Activated CD8-positive, alpha-beta memory T cell treated with anti-CD3 and anti-CD28 coated beads for 24 hours (primary cell): ENCODE measurements at places on chromosomes 16 and 17.
A peak's percentile ranks its signal among the peaks of the same experiment; 100 is the strongest.

DNA sequence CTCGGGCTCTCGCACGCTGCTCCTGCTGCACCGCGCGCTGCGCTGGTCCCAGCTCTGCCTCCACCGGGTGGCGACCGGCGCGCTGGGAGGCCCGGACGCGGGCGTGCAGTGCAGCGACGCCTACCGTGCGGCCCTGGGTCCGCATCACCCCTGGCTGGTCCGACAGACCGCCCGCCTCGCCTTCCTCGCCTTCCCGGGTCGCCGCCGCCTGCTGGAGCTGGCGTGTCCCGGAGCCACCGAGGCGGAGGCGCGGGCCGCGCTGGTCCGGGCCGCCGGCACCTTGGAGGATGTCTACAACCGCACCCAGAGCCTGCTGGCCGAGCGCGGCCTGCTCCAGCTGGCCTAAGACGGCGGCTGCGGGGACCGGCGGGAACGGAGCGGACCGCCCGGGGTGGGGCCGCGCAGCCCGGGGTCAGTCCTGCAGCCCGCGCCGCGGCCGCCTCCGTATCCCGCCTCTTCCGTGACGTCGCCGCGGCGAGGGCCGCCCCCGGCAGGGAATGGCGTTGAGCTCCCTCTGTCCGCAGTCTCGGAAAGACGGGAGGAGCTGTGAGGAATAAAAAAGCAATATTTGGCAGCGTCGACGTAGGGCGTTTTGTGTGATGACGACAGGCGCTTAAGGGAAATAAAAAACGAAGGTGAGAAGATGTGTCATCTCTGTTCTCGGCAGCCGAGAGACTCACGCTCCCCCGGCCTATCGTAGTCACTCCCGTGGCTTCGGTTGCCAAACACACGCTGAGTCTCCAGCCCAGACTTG, 1.4 kb downstream of the GLTPD2 start:
- DNase-seq = peak; percentile 89

GRCh38 chr16:75111961-75112733, 4.4 kb downstream of the LDHD start:
- DNase-seq = no peak

DNA sequence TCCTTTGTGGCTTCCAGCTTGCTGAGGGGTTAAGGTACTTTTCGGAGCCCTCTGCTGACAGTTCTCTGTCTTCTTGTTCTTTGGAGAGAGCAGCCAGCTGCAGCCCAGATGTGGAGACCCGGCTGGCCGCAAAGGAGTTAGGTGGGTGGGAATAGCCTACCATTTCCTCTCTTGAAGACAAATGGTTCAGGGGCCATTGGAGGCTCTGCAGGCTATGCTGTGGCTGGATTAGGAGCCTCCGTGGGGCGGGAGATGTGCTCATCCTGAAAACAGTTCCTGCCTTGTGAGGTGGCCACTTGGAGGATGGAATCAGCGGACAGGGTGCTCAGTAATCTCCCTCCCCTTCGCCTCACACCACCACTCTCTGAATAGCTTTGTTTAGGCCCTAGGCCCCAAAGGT, 30.3 kb downstream of the MEOX1 start:
- DNase-seq = no peak

DNA sequence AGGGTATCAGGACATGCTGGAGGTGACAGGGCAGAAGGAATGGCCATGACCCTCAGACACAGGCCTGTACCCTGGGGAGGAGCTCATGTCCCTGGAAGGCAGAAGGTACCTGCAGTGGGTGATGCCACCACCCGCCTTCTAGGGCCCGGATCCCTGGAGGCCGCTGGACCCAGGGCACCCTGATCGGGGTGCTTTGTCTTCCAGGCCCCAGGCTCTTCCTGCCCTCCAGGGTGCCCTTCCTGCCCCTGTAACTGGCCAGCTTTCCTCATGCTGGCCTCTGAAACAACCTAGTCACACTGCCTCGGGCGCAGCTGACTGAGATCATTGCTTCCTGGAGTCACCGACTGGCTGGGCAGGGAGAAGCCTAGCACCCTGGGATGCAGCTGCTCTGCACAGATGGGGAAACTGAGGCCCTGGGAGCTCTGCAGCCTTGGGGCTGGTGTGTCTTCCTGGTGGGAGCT, 5.8 kb downstream of the ADCY7 start:
- DNase-seq = no peak

DNA sequence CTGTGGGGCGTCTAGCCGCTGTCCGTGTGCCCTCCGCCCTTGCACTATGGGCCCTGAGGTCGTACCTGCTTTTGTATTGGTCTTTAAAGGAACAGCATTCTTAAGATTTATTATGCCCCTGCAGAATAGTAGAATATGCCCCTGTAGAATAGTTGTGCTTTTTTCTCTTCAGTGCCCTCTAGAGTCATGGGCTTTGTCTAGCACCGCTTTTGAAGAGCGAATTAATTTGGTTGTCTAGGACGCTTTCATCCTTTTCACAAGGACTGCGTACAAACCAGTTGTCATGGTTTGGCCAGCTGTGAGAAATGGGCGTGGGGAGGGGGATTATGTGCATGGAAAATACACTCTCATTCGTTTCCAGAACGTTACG, 621 bp downstream of the CEP95 start:
- DNase-seq = peak; percentile 61

GRCh38 chr17:82534401-82534812, 14.9 kb downstream of the FOXK2 start:
- DNase-seq = no peak

GRCh38 chr17:45940826-45941225, 46.5 kb downstream of the MAPT start:
- DNase-seq = no peak

GRCh38 chr17:35766903-35767510, 6.3 kb downstream of the C17orf50 start:
- no peak for DNase-seq

- no peak for DNase-seq
Observed at GRCh38 chr17:60371818-60372510, 20.0 kb downstream of the USP32 start.

DNA sequence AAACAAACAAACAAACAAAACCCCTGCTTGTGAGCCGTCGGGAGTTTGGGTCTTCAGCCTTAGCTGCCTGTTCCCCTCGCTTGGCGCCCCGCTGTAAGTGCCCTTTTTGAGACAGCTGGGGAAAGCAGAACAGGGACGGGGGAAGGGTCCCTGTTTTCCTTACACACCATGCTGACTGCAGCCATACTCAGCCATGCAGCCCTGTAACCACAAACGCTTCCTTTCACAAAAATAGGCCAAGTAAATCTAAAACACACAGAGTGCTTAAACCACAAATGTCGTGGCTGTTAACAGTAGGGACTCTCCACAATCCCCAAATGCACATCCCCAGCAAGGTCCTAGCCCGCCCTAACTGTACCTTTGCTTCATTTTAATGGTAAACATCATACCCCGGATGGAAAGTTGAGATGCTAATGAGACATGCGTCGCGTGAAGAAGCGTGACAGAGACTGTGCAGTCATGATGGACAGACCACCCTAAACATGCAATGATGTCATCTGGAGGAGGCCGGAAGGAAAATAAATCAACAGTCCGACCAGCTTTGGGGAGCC, 129.9 kb downstream of the MGAT5B start:
- peak; percentile 77 for DNase-seq

DNA sequence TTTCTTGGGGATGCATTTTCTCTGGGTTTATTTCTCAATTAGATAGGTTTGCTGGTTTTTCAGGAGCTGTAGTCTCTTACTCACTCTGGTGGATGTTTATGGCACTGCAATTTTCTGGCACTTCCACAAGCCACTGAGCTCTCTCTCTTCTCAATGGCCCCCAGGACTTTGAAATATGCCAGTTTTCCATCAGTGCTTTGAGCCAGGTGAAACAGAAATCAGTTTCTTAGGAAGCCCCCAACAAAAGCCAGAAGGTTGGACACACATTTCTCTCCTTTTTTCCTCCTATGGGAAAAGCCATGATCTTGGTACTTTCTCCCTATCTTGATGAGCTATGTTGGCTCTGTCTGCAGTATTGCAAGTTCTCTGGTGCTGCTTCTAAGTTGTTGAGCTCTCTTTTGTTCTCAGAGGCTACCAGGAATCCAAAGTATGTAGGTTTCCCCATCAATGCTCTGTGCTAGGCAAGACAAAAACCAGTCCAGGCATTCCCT, 90.7 kb upstream of the SMIM36 start:
- no peak for DNase-seq

- no peak for DNase-seq
Observed at GRCh38 chr17:41613277-41614082, 913 bp upstream of the KRT16 start.

GRCh38 chr17:33370401-33370800, 77.3 kb upstream of the ASIC2 start:
- no peak for DNase-seq

GRCh38 chr17:71496552-71496951, 624.3 kb upstream of the SOX9 start:
- DNase-seq = no peak

GRCh38 chr16:89094252-89094879, 714 bp downstream of the ACSF3 start:
- peak; percentile 71 for DNase-seq

DNA sequence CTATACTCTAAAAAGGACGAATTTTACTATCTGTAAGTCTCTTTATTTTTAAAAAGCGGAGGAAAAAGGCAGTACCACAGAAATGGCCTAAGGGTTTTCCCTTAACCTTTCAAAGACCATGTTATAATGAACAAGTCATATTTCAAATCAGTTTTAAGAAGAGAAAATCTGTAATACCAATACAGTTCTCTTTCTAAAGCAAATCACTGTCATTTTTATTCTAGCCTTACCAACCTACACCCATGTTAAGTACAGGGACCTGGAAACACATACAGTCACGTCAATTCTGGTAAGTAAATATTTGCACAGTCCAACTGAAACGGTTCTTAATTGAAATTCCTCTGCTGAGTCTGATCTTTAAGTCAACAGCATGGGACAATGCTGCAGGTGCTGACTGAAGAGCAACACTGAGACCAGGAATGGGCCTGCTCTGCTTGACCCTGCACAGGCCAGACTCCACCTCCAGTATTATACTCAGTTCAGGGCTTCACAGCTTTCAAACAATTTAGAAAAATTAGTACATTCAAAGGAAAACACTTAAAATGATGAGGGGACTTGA, 20.2 kb downstream of the MBTPS1 start:
- DNase-seq = no peak

GRCh38 chr17:69402052-69402451, 12.4 kb upstream of the MAP2K6 start:
- DNase-seq = no peak
